ENCODE measurements at places on chromosomes 2 and 18.
A peak's percentile ranks its signal among the peaks of the same experiment; 100 is the strongest.

DNA sequence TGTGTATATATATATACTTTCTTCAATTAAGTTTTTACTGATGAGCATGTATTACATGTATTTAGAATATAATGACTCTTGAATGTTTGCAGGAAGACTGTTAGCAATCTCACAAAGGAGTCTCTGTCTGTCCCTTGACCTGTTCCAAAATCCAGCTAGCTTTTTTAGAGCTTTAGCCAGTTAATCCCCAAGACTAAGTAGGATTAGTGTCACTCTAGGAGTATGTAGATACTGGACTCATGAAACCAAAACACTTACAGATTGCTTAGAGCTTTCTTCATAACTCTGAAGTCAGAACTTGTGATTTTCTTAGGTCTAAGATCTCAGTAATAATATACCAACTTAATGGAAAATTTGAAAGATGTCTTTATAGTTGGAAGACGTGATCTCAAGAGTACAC is 2.2 kb downstream of the UBXN4 start:
- peak; percentile 6 for DNase-seq

- no peak for DNase-seq
These were observed 25.3 kb downstream of the GNAL start for GRCh38 chr18:11714244-11714918.

DNA sequence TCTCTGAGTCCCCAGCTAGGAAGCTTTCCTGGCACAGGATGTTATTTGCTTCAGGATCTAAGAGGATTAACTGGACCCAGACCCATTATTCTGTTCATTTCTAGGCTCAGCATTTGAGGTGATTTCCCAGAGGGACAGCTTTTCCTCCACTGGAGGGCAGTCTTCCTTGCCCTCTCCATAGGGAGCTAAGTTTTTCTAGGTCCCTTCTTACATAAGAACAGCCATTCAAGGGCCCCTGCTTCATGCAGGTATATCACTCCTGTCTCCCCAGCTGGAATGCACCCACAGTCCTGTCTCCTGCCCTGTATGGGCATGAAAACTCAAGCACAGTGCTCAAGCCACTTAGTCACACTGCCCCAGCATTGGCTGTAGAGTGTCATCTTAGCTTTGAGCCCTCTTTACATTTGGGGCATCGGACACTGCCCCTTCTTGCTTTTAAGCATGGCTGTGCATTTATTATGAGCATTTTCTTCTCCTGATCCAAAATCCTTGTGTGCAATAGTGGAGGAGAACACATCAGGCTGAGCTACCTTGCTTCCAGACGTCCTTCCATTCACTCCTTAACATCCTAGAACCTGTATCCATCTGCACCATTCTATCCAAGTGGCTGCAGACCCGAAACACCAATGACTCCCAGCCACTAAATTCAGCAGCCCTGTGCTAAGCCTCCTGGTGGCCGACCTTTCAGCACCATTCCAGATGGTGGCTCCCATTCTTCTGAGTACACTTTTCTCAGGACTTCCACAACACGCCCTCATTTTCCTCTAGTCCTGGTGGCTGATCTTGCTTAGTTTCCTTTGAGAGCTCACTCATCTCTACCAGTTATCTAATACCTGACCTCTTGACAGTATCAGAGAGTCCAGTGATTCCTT is 80.0 kb downstream of the COPS8 start:
- DNase-seq: no peak

GRCh38 chr2:207662203-207662602 is 37.0 kb upstream of the METTL21A start:
- DNase-seq: no peak

DNA sequence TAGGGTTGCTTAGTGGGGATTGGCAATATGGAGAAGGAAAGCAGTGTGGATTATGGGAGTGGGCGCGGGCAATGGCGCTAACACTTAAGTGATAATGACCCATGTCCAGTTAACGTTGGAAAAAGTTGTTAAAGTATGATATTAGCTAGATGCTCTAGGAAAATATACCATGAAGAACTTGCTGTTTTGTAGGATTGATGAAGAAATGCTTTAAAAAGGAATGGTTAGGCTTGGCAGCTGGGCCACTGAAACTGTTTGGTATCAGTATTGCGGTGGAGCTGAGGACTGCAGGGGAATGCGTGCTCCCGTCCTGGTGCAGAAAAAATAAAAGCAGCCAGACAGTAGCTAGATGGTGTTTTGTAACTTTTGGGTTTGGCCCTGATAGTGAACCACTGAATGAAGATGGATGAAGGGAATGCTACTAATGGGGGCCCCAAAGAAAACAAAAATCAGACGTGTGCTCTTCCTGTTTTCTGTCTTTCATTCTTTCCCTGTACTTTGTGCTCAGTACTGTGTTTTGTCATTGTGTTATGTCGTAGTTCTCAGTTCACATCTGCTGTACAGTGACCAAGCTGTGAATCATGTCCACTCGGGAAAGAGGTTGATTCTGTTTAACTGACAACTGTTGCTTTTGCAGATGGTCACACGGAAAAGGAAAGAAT is 999 bp downstream of the INSIG2 start:
- DNase-seq: peak; percentile 64

DNA sequence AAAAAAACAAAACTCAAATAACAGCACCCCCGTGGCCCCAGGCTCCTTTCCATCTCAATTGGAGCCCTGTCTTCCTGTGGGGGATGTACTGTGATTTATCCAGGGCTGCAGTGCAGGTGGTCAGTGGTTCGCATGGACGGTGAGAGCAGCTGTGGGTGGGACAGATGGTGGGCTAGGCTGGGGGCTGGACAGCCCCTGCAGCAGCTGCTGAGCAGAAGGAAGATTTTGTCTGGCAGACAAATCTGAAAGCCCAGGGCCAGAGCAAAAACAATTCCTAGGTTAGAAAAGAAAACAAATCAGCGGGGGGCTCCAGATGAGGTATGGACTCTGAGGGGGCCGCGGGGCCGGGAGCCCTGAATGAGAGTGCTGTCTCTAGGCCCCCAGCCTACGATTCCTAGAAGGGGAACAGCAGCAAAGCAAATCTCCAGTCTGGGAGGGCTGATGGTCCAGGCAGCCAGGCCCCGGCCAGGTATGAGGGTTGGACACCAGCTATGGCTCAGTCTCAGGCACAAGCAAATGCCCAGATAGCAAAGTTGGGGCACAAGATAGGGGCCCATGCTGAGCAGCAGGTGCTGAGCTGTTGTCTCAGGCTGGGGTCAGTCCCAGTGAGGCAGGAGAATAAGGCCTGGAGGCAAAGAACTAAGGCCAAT is 45.4 kb downstream of the SOWAHC start:
- no peak for DNase-seq

GRCh38 chr18:46462523-46462922 is 194.5 kb downstream of the LOXHD1 start:
- no peak for DNase-seq

Data from AG10803 (cell line).